ENCODE measurements at places on chromosomes 11 and 22. TPM values are rescaled to one million over a fixed set of nuclear protein-coding genes. Genes with fewer than 3 reads are reported as not detected.
A peak's percentile ranks its signal among the peaks of the same experiment; 100 is the strongest.

TEX54 gene
- total RNA-seq = not detected

SCUBE2 gene
- total RNA-seq = 3.0 TPM

FAM180B gene
- not detected for total RNA-seq

MS4A8 gene
- total RNA-seq = not detected

SMTNL1 gene
- not detected for total RNA-seq

PARVA gene
- total RNA-seq = 28.9 TPM

MAP4K2 gene
- total RNA-seq = 5.4 TPM

SPI1 gene
- total RNA-seq = 2.2 TPM

MRGPRF gene
- 1.7 TPM for total RNA-seq

CEND1 gene
- total RNA-seq = not detected

SYT8 gene
- 22.4 TPM for total RNA-seq

DNA sequence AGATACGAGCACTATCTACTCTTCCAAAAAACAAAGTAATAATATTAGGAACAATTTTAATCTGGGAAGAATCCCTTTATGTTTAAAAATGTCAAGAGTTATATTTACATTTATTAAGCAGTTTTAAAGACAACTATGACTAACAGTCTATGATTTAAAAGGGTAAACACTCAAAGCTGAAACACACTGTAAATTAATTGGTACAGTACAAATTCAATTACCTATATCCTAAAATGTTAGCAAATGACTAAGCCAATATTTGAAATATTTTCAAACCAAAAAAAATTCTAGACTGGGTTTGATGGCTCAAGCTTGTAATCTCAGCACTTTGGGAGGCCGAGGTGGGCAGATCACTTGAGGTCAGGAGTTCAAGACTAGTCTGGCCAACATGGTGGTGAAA lies 36.0 kb upstream of the CHRNA10 start:
- no peak for ATAC-seq

DNA sequence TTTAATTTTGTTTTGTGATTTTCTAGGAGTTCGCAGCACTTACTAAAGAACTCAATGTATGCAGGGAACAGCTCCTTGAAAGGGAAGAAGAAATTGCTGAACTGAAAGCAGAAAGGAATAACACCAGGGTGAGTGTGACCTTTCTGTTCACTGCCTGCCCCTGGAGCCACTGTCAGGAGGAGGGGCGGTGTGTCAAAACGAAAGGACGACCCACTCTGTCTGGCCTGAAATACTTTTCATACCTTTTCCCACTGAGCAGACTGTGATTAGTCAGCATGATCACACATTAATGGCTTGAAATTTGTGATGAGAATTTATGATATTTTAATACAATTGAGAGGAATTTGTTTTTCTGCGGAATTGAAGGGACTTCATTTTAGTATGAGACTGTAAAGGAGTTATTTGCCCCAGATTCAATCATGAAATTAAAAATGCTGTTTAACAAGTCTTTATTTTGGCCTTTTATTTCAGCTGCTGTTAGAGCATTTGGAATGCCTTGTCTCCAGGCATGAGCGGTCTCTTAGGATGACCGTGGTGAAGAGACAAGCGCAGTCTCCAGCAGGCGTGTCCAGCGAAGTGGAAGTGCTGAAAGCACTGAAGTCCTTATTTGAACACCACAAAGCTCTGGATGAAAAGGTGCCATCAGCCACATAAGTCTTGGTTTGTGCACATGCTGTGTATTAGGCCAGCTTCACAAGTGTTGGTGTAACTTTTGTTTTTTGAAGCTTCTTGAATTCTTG lies 54.1 kb downstream of the PPFIA1 start:
- no peak for ATAC-seq

DNA sequence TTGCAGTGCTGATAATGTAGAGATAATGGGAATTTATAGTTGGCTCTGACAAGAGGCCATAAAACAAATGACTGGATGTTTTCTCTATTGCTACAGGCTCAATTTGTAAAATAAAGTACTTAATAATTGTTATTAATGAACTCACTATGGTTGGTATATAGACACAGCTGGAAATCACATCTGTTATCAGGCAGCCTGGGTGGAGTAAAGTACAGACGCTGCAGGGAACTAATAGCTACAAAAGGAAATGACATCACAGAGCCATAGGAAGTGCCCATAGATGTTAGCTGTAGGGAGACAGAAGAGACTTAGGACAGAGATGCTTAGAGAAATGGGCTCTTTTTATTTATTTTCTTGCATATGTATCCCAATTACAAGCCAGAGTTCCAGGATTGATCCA lies 81.0 kb upstream of the SNX19 start:
- no peak for ATAC-seq

GRCh38 chr11:100964435-100964834 lies 165.2 kb downstream of the PGR start:
- no peak for ATAC-seq

DNA sequence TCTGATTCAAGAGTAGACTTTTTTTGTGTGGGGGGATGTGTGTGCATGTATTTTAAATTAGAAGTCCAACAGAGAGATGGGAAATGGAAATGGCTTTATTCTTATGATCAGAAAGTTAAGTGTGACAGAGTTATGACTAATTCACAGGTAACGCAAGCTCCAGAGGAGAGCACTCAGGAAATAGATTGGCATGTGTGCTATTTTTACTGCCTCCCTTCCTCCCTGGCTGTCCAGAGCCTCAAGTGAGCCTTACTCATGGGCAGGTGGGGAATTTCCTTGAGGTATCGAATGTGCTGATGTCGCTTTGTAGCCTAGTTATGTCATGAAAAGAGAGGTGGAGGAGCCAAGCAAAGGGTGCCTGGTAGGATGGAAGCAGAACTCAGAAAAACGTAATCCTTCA lies 70.3 kb upstream of the BDNF start:
- ATAC-seq = peak; percentile 33

GRCh38 chr11:63916837-63917691 lies at the start of gene RCOR2:
RCOR2 (minus strand) TSS chr11:63917164; CDS start chr11:63916456, 708 bp downstream.
- peak; percentile 47 for ATAC-seq

DNA sequence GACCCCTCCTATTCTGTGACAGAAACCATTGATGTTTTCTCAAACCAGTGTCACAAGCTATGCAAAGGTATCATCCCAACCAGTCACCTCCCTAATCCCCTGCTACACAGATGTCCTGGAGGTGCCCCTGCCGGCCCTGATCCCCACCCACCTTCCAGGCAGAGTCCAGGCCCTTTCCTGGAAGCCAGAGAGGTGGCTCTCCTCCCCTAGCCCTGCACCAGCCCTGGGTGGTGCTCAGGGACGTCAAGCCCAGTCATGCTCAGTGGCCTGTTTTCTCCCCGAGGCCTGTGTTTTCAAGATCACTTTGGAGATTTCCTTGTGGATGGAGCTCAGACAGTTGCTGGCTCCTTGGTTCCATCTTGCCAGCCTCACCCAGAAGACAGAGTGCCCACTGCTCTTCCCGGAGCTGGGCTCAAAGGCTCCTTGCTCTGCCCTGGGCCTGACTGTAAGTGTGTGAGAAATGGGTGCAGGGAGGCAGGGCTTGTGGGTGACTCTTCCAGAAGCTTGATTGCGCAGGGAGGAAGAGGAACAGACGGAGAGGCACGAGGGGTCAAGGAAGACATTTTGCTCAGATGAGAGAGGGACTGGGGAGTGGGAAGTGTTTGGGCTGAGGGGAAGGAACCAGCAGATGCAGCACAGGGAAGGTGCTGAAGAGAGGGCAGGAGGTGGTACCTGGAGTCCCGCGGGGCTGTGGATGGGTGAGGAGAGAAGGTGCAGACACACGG lies 11.3 kb downstream of the P2RY6 start:
- peak; percentile 51 for ATAC-seq

GRCh38 chr22:20124083-20124787 lies 7.2 kb upstream of the TRMT2A start:
- ATAC-seq = no peak

- ATAC-seq = no peak
Measured at GRCh38 chr11:5923427-5923776, 18.6 kb upstream of the OR56A3 start.

DNA sequence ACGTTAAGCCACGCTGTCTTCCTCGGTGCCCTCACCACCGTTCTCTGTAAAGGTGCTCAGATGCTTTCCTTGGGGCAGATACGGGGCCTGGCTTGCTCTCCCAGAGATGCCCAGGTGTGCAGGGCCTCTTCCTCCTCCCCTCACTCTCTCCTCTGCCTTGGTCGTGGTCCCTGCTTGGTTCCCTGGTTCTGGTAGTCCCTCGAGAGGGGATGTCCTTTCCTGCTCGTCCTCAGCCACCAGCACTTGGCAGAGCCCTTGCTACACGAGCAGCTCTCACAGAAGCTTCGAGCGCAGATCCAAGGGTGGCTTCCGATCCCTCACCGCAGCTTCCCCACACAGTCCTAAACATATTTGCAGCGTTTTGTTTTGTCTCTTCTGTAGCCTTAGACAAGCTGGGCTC lies 298.8 kb downstream of the TBC1D22A start:
- no peak for ATAC-seq

GRCh38 chr11:13309156-13309555 lies 31.6 kb downstream of the BMAL1 start:
- ATAC-seq = no peak

GRCh38 chr22:33807470-33807869 lies 112.8 kb downstream of the LARGE1 start:
- no peak for ATAC-seq

DNA sequence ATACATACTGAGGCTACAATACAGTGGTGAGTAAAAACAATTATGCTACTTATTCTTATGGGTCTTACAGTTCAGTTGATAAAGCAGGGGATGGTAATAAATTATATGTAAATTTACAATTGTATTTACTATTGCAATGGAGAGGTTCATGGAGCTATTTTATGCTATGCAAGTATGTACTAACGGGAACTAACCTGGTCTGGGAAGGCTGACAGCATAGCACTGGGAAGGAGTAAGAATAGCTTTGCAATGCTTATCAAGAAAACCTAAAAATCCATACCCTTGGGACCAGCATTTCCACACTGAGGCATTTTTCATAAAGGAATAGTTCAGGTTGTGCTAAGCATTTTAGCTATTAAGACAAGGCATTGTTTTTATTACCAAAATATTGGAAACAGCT lies 700.6 kb downstream of the NELL1 start:
- no peak for ATAC-seq

DNA sequence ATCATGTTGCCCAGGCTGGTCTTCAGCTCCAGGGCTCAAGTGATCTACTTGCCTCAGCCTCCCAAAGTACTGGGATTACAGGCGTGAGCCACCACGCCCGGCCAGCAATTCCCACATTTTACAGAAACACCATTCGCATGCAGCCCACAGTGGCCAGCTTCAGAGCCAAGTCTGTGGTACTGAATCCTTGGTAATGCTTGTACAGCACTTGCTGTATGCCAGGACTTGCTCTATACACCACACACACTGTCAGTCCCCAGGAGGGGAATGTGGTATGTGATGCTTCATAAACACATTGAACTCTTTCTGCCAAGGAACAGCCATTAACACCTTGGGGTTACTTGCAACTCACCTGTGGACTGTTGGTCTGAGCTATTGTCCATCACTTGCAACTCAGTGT lies 119.4 kb downstream of the MED15 start:
- no peak for ATAC-seq

DNA sequence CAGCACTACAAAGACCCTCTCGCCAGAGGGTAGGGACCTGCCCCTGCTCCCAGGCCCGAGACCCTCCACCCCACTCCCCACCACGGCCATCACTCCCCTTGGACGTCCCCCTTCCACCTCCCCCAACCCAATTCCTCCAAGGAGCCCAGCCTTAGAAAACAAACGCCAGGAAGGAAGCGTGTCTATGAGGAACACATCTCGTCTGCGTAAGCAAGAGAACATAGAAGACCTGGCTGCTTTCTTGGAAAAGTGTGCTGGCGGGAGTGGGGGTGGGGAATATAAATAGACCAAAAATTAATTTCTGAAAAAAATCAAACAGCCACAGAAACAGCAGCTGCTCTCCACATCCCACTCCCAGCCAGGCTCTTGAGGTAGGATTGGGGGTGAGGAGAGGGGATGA lies 23.9 kb upstream of the IGSF9B start:
- no peak for ATAC-seq

DNA sequence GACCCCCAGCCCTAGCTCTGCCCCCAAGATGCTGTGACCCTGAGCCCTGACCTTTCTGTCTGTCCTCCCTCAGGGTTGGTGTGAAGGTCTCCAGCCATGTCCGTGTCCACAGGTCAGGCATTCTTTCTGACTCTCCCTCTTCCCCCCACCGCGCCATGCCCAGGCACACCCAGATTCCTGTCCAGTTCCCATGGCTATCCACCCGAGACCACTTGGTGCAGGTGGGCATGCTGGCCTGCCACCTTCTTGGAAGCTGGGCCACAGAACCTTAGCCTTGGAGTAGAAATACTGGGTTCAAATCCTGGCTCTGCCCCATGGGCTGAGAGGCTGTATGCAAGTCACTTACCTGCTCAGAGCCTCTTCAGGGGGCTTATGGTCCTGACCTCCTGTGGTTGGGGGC lies 2.3 kb upstream of the PLCB3 start:
- ATAC-seq = no peak

DNA sequence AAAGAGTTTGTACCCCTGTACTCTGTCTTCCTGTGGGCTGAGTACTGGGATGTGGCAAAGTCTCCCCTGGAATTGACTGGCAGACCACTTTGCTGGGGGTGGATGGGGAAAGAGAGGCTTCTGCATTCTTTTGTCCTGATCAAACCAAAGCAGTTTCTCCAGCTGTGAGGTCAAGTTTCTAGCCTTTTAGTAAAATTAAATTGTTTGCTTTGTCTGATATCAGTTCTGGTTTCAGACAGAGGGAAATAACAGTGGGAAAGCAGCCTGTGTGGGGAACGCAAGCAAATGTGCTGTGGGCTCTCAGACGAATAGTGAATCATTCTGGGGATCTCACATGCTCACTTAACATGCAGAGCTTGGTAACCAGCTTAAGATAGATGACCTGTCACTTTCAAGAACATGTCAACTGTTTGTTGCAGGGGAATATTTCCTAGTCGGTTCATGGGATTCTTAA lies 151.6 kb downstream of the FAT3 start:
- ATAC-seq = no peak

DNA sequence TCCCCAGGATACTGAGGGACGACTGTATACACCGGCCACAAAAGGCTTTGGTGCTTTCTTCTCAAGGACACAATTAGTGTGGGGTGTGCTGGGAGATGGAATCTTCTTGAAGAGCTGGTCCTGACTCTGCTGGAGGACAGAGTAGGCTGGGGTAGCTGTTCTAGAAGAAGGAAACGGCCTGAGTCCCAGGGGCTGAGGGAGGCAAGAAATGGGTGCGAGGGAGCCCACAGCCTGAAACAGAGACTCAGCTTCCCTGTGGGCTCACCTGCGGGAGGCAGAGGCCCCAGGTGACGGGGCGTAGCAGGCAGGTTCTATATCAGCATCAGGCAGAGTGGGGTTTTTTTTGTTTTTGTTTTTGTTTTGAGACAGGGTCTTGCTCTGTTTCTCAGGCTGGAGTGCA lies 36.6 kb downstream of the PARVG start:
- no peak for ATAC-seq

- ATAC-seq = no peak
Measured at GRCh38 chr11:3831378-3832239, 9.2 kb downstream of the RHOG start.

- ATAC-seq = no peak
Measured at GRCh38 chr11:6323291-6323905, 3.1 kb upstream of the CAVIN3 start.

Measured in esophagus mucosa (tissue), 1 donor.